NCI-H1105 (cell line): ENCODE measurements at places on chromosomes 13 and 19.

- DNase-seq, result no peak
Observed at GRCh38 chr19:57655443-57655842, 13.3 kb upstream of the ZSCAN4 start.

DNA sequence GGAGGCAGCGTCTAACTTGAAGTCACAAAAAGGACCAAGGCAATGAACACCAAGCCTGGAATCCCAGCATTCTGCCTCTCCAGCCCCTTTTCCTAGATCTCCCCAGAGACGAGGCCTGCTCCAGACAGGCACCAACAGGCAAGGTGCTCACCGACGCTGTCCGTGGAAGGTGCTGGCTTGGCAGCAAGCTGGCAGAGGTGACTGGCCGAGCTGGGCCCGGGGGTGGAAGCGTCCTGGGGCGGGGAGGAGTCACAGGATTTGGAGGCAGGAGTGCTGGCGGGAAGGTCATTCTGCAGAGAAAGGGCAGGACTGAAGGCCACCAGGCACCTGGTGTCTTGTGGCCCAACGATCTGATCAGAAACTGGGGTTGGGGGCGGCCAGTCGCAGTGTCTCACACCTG is 18.2 kb downstream of the TLE2 start:
- DNase-seq, result no peak

- DNase-seq, result no peak
Observed at GRCh38 chr19:48713041-48713863, 6.3 kb downstream of the MAMSTR start.

DNA sequence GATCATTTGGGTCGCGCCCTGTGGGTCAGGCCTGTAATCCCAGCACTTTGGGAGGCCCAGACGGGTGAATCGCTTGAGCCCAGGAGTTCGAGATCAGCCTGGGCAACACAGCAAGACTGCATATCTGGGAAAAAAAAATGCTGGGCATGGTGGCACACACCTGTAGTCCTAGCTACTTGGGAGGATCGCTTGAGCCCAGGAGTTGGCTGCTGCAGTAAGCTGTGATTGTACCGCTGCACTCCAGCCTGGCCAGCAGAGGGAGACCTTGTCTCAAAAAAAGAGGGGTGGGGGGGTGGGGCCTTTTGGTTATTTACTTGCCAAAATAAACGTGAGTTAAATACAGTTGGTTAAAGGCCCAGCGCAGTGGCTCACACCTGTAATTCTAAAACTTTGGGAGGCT is 9.8 kb upstream of the ZNF544 start:
- DNase-seq, result no peak

DNA sequence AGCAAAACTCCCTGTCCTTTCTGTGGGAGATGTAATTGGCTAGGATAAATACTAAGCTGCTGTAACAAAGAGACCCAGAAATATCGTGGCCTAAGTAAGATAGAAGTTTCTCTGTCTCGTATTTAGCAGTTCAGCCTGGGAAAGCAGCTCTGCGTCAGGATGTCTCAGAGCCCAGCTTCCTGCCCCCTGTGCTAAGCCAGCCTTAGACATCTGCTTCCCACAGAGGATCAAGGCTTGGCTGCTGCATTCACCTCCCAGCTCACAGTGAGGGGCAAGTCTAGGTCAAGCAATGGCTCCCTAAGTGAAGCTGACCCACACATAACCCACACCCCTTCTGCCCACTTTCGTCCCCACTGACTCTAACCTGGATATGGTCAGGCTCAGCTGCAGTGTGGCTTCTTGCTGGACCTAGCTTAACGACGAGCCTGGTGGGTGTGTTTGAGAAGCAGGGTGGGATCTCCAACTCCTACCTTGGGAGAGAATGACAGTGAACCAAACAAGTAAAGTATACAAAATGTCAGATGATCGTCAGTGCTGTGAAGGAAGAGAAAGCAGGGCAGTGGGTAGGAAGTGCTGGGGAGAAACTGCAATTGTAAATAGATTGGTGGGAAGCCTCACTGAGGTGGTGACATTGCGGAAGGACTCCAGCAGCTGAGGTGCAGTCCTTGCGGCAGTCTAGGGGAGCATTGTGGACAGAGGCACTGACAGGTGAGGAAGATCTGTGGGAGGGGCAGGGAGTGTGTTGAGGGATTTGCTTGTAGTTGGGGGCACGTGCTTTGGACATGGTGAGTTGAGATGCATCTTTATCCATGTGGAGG is 82.9 kb downstream of the TNFRSF19 start:
- DNase-seq, result no peak

DNA sequence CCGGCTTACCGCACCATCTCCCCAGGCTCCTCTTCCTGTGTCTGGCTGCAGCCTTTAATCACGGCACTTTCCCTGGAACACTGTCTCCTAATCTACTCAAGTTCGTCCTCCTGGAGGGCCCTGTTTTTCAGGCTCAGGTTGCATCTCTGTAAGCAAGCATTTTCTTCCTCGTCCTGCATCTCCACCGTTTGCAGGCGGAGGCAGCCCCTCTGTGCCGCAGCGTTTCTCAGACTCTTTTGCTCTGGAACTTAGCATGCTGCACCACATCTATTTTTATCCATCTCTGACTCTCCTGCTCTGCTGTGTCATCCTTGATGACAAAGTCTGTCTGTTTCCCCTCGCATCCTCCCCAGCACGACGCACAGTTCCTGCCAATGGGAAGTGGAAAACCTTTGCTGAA is 117.5 kb downstream of the ATP8A2 start:
- no peak for DNase-seq

DNA sequence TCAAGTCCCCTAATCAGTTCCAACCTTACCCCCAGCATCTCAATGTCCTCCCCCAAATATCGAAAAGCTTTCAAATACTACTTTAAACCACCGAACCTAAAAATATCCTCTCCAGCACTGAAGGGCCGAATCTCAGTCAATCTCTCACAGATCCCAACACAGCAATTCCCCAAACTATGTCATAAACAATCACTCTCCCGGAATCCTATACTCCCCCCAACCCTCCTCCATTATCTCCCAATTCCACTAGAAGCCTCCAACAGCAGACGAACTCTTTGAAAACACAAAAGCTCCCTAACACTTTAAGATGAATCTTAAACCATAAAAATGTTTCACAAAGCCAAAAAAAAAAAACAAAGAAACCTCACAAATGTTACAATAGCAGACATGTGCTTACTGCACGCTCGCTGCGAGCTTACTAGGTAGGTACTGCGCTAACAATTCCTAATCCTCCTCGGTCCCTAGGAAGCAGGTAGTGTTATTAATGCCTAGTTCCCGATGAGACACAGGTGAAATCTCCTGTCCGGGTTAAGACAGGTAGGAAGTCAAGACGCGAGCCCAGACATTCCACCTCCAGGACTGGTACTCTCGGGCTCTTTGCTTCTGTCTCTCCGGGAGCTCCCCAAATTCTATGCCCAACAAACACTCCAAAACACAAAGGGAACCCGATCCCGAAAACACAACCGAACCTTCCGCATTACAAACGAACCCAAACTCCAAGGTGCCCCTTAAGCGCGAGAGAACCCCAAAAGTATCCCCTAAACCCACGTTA is 14.2 kb downstream of the FBXO46 start:
- peak; percentile 2 for DNase-seq

GRCh38 chr13:112735791-112736190 is 46.0 kb downstream of the ATP11A start:
- no peak for DNase-seq

GRCh38 chr19:51501594-51502263 is at the start of gene SIGLEC12:
Gene SIGLEC12 (minus strand): TSS chr19:51501800. CDS start chr19:51501733, 67 bp downstream.
- no peak for DNase-seq

DNA sequence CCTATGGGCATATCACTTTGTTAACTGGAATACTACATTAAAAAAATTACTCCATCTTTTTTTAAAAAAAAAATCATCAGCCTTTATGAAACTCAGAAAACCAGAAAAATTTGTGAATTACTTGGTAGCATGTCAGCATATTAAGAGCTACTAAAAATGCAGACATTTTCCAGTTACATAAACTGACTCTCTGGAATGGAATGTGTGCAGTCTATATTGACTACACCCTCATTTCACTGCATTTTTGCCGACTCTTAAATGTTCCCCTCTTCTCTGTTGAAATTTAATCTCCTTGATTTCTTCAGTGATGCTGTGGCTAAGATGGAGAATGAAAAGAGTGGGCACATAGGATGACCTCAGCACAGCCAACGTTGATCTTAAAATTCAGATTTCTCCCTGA is 393.8 kb downstream of the ITGBL1 start:
- DNase-seq, result no peak

DNA sequence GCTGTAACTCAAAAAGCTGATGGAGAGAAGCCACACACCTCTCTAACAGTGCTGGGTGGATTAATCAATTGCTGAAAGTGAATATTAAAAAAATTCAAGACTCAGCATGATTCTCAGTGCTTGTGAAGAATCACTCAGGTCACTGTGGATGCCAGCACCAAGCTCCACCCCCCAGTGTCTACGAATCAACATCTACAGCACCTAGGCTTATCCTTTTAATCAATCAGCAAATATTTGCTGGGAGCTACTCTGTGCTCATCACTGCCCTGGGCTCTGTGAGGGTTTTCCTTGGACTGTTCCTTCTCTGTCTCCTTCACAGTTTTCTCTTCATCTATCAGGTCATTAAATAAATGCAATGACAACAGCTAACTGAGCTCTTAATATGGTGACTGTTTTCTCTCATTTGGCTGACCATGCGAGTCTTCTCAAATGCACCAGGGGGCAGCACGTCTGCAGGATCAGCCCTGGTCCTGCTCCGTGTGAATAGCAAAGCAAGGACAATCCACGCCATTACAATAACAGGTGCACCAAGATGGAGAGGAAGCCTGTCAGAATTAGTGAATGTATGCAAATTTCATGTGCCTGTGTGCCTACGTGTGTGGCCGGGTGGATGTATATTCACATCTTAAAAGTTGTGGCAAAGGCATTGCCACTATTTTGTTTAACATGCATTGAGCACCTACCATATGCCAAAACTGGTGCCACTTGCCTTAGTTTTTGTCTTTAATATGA is 14.6 kb upstream of the C13orf42 start:
- DNase-seq, result peak; percentile 45

DNA sequence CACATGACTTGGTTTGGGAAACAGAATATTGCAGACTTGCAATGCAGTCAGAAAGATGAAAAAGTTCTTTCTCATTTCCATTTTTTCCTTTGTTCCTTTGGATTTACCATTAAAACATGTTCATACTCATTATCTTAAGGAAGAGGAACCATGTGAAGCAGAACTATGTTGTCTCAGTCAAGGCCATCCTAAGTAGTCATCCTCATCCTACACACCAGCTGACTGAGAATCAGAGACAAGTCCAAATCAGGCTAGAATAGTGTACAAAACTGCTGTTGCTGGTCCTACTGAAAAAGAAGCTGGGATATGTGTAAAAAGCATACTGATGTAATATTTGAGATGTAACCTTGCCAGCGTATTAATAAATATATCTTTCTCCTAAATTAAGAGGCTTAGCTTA is 433.4 kb downstream of the SLITRK5 start:
- no peak for DNase-seq

- DNase-seq, result no peak
Observed at GRCh38 chr19:15225760-15226159, 6.5 kb downstream of the EPHX3 start.

DNA sequence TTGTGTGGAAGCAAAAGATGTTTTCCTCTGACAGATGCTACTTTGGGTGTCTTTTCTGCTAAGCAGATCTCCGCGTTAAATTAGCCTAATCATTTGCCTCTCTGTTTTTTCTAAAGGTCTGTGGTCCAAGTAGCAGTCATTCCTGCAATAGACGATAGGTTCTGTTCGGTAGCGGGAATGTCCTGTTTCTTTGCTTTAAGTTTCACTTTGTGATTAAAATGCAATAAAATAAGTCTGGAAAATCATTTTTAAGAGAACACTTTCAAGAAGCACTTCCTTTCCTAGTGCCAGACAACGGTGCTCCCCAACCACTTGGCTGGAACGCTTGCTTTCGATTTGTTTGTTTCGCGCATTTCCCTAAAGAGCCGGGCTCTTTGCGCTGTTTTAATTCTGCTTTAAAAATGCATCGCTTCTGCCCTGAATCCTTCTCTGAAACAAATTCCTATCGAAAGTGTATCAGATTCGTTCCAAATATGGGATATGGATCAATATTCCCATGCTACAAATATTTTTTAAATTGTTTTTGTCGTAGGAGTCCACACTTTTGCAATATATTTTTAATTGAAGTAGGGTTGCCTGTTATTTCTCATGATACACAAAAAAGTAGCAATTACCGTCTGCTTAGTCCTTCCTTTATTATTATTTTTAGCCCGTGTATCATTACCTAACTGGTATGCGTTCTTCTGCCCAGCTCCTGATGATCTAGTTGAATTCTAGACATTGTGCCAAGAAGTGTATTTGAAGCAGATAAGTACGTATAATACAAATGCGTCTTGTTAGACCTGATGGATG is 14.2 kb downstream of the ZIC2 start:
- DNase-seq, result no peak

DNA sequence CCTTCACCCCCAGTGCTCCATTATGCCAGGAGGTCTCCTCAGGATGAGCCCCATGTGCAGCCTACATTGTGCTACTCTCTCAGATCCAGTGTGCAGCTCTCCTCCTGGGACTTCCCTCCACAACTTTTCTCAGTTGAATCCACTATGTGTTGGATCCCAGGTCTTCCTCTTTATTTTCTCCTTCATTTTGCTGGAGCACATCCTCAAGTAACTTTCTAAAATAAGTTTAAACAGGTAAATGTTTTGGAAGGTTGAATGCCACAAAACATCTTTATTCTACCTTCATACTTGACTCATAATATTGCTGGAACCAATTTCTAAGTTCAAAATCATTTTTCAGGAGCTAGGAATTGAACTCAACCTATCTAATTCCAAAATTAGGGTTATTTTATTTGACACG is 52.1 kb downstream of the C13orf46 start:
- DNase-seq, result no peak

- no peak for DNase-seq
Observed at GRCh38 chr13:20462533-20462915, 63.1 kb downstream of the CRYL1 start.

DNA sequence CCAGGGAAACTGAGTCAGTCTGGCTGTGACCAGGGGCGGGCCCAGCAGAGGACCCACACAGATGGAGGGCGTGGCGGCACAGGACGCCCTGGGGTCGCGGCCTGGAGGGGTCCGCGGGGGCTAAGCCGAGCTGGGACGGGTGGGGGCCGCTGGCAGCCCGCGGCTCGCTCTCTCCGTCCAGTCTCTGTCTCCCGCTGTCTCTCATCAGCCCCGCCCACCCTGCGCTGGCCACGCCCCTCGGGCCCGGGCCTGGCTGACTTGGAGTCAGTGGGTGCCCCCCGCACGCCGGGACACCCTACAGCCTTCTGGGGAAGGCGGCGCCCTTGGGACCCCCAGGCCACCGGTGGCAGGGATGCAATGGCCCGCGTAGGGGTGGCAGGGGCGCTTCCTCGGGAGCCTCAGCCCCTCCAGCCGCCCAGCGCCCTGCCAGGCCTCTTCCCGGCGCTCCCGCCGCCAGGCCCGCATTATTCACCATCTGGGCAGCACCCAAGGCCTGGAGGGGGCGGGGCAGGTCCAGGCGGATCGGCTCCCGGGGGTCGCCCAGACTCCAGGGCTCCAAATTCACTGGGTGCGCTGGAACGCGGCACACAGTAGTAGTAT is at the start of gene TBXA2R:
Gene TBXA2R (minus strand): TSS at position 186 of the 600 bp plus-strand sequence. CDS start 6,241 bp downstream, outside the sequence.
- DNase-seq, result no peak

GRCh38 chr13:19772306-19772705 is 10.4 kb downstream of the PSPC1 start:
- DNase-seq, result no peak

GRCh38 chr19:46355234-46356148 is 8.6 kb downstream of the PPP5C start:
- no peak for DNase-seq
